Fibroblast of skin of back (primary cell): ENCODE measurements at places on chromosomes 6 and 20.

DNA sequence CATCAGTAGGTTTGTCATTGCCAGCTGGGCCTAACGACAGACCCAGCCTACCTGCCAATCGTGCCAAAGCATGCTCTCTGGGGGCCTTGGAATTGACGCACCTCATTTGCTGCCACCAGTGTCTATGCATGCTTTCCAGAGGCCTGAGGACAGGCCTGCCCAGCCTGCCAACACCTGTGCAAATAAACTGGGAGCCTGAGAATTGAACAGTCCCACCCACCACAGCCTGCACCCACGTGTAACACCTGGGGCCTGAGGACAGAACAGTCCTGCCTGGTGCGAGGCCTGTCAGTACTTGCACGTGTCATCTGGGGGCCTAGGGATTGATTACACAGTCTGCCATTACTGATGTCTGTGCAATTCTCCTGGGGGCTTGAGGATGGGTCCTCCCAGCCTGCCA lies 6.2 kb upstream of the RNF217 start:
- DNase-seq: no peak

- peak; percentile 31 for DNase-seq
These were observed 33.2 kb downstream of the ADGRF5 start for GRCh38 chr6:46888578-46888977.

DNA sequence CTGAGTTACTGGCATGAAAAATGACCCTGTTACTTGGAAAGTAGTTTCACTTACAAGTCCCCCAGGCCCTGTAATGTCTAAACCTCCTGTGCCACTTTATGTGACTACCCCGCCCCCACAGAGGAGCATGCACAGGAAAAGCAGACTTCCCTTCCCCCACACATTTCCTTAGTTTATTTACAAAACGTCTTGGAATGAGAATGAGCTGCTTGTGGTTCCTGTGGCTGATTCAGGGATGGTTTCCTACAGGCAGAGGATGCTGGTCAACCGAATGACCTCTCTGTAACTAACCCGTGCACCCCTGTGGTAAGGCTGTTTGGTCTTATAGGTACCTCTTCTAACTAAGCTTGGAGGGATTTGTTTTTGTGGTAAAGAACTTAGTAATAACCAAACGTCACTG lies 28.5 kb downstream of the RSPO3 start:
- DNase-seq: peak; percentile 87

DNA sequence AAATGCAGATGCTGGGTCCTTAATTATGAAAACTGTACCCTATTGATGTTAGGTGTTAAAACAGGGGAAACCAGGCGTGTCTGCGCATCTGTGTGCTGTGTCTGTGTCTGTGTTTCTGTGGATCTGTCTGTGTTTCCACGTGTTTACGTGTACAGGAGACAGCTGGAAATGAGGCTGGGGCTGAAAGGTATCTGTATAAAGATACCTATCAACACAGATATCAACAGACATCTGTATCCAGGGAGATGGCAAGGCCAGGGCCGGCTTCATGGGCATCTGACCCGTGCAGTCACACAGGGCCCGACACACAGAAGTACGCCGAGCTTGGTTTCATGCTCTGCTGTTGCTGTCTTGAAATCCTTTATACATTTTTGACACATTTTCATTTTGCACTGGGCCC lies 48.6 kb downstream of the BMP7 start:
- DNase-seq: no peak

- no peak for DNase-seq
These were observed 152.1 kb upstream of the RALGAPA2 start for GRCh38 chr20:20864351-20865096.

DNA sequence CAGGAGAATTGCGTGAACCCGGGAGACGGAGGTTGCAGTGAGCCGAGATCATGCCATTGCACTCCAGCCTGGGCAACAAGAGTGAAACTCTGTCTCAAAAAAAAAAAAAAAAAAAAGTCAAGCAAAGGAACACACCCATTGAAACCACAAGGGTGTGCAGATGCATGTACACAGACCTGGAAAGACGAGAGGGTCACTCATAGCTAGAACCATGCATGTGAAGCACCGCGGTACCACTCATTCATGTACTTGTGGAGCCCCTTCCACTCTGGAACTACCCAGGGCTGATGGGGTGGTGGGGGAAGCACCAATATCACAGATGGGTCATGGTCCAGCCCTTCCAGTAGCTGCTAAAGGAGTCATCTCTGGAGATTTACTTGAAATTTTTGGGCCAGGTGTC lies 7.4 kb upstream of the TJAP1 start:
- DNase-seq: no peak

DNA sequence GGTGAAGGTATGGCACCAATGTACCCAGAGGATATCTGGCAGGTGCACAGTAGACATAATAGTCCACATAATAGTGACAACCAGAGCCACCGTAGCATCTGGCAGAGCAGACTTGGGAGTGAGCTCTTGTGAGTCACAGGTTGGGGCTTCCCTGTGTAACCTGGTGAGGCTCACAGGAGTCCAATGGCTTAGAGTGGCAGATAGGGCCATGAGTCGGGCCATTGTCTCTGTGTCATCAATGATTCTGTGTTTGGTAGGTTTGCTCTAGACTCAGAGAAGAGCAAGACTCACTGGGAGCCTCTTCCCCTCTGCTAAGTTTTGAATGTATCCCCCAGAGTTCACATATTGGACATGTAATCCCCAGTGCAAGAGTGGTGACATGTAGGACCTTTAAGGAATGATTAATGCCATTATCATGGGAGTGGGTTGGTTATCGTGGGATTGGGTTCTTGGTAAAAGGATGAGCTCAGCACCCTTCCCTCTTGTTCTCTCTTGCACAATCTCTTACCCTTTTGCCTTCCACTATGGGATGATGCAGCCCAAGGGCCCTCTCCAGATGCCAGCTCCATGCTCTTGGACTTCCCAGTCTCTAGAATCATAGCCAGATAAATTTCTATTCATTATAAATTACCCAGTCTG lies 22.6 kb upstream of the SIRPA start:
- no peak for DNase-seq

- no peak for DNase-seq
These were observed 115.1 kb upstream of the MAP3K7 start for GRCh38 chr6:90701926-90702325.

GRCh38 chr6:31293343-31293742 lies 21.5 kb upstream of the HLA-C start:
- DNase-seq: peak; percentile 53
